ENCODE measurements at places on chromosomes 11 and 22.

DNA sequence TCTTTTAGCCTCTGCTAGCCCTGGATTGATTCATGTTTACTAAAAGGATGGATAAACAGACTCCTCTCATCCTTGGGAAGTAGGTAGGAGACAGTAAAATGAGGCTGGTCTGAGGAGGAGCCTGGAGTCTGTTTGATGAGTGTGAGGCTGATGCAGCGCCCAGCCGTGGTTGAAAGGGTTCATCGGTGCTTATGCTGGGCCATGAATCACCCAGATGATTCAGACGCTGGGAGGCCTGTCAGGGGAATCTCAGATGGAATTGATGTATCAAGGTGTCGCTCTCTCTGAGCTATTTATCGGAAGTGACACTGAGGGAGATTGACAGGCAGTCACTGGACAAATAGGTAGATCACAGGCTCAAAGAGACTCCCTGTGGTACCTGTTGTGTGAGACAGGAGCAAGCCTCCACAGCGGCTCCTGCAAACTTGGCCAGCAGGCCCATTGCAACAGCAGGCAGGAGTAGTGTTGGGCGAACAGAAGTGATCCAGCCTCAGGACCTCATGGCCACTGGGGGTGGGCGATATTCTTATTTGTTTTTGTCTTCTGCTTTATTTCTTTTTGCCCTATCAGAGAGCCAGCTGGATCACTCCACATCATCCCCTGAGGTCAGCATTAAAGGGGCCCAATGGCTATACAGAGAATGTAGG is 109.9 kb upstream of the CADM1 start:
- no peak for DNase-seq

GRCh38 chr11:69811431-69811830 is 7.8 kb downstream of the FGF3 start:
- DNase-seq = no peak

DNA sequence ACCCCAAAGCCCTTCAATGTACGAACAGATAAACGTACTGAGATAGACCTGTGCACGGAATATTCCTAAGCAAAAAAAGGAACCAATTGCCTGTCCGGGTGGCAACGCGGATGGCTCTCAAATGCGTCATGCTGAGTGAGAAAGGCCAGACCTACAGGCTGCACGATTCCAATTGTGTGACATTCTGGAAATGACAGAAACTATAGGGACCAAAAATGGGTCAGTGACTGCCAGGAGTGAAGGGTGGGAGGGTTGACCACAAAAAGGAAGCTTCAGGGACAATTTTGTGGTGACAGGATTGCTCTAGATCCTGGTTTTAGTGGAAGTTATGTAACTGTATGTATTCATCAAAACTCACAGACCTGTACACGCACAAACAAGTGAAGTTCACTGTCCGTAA is 24.0 kb upstream of the SYT8 start:
- no peak for DNase-seq

GRCh38 chr11:66910669-66911068 is 47.5 kb downstream of the PC start:
- DNase-seq = no peak
